ENCODE measurements at places on chromosomes 1 and 21.

- no peak for DNase-seq
Observed at GRCh38 chr1:89780721-89781120, 40.1 kb upstream of the LRRC8D start.

- DNase-seq, result no peak
Observed at GRCh38 chr1:208165659-208166058, 78.5 kb downstream of the PLXNA2 start.

- no peak for DNase-seq
Observed at GRCh38 chr1:228154670-228155571, 5.2 kb downstream of the GJC2 start.

GRCh38 chr1:168706391-168706992 is 22.5 kb downstream of the DPT start:
- DNase-seq, result no peak

DNA sequence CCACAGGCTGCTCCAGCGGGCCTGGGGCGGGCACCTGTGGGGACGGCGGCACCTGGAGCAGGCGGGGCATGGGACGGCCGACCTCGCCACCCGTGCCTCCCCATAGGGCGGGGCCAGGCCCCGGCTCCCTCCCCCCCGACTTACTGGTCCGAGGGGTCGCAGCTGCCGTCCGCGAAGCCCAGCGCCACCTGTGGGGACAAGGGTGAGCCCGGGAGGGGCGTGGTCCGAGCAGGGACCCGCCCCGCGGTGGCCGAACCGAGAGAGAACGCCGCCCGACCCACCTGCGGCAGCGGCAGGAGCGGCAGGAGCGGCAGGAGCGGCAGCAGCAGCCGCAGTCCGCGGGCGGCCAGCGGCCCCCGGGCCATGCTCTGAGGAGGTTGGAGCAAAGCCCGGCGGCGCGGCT is at the start of gene TMEM52:
Gene TMEM52, minus strand, starts transcription at position 379 of the 403 bp plus-strand sequence. Its CDS starts 14 bp downstream, at position 365.
- no peak for DNase-seq

- no peak for DNase-seq
Observed at GRCh38 chr1:25217598-25218232, 14.6 kb downstream of the SYF2 start.

DNA sequence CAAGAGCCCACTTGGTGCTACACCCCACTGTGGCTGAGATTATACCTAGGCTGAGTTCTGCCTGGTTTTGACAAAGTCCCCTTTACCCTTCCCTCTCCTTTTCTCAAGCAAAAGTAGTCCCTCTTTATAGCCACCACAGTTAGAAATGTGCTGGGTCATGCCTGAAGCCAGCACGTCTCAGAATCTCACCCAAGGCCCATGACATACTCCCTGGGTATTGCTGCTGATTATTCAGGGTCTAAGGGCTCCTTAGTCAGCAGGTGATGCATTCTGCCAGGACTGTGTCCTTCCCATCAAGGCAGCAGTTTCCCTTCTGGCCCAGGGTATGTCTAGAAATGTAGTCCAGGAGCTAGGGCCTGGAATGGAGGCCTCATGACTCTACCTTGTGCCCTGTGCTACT is 67.3 kb upstream of the COX20 start:
- no peak for DNase-seq

GRCh38 chr1:103517380-103518047 is 8.0 kb upstream of the RNPC3 start:
- no peak for DNase-seq

- no peak for DNase-seq
Observed at GRCh38 chr1:14652840-14653239, 54.4 kb downstream of the KAZN start.

GRCh38 chr1:195763907-195764374 is 844.3 kb downstream of the KCNT2 start:
- no peak for DNase-seq

DNA sequence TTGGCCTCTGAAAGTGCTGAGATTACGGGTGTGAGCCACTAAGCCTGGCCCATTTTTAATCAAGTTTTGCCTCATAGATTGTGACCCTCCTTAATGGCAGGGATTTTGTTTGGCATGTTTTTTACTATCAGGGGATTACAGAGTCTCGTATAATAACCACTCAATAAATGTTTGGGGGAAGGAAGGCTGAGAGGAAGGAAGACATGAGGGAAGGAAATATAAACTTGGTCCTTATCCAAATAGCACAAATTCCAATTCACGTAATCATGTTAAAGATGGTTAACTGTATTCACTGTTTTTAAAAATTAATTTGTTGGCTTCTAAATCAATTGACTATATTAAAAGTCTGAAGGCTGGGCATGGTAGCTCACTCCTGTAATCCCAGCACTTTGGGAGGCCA is 30.9 kb upstream of the SERTAD4 start:
- no peak for DNase-seq

DNA sequence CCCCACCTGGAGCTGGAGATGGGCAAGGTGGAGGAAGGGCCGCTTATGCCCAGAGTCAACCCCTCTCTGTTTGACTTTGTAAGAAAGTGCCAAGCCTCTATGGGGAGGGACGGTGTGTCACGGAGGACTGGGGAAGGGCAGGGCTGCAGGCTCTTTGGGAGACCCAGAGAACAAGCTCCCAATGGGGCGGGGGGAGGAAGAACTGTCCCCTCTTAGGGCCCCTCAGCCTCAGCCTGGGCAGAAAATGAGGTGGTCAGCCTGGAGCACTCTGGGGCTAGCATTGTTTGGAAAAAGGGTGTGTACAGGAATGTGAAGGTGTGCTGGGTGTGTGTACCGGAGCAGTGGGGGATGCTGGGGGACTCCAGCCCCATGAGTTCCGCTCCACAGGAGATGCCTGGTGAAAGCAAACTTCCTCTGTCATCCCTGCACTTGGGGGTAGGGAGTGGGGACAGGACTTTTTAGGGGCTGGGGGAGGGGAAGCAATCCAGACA is 1.2 kb upstream of the INAVA start:
- DNase-seq, result no peak

DNA sequence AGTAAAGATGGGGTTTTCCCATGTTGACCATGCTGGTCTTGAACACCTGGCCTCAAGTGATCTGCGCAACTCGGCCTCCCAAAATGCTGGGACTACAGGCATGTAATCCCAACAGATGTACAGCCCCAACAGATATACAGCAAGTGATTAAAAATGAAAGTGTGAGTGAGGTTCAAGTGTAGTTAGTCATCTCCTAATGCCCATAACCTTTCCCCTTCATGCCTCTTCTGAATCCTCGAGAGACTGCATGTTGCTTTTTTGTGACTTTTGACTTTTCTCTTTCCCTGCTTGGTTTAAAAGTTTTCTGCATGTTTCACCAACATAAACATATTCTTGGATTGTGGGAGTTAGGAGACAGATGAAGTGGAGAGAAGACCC is 31.2 kb downstream of the KCNK2 start:
- DNase-seq, result no peak

DNA sequence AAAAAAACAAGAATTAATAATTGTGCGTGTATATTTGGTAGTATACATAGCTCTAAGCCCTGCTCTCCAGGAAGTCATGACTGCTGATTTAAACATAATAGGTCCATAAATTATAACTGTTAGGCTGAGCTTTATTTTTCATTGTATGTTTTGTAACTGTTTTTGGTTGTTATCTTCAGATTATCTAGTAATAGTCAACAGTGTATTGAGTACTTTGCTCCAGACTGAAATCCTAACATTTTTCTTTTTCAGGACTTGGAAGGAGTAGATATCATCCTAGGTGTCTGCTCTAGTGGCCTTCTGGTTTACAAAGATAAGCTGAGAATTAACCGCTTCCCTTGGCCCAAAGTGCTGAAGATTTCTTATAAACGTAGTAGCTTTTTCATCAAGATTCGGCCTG is 90.9 kb downstream of the TMEM200B start:
- no peak for DNase-seq

DNA sequence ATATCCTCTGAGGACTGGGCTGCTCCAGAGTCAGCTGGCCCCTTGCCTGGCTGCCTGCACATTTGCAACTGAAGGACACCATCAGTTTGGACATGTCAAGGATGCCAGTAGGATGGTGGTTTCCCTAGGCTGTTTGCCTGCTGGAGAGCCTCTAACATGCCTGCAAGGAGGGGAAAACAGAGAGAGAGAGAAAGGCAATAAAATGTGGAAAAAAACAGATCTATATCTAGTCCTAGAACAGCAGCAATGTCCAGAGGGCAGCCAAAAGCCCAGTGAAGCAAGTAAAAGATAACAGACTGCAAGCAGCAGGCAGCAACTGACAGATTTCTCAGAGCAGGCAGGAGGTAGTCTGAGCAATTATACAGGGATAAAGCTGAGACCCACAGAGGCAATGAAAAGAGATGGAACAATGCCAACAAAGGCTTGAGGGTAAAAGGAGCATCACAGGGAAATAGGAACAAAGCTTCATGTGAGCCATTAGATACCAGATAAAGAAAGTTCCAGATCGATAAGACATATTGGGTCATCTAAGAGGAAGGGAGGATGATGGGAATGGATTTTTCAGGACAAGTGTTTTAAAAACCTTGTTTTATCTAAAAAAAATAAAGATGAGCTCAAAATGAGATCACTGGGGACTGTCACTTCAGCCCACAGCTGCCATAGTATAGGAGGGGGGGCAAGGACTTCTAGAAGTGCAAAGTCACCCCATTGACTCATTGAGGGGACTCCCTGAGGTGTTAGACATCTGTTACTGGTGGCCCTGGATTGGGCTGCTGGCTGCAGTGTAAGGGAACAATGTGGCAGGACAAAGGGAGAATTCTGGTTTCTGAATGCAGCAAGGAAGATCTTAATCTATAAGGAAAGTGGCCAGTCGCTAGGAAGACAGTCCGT is 38.6 kb upstream of the GADD45A start:
- DNase-seq, result no peak

GRCh38 chr1:68528243-68528642 is 31.4 kb upstream of the DEPDC1 start:
- DNase-seq, result no peak

GRCh38 chr1:246001837-246002230 is 505.2 kb downstream of the SMYD3 start:
- DNase-seq, result no peak

DNA sequence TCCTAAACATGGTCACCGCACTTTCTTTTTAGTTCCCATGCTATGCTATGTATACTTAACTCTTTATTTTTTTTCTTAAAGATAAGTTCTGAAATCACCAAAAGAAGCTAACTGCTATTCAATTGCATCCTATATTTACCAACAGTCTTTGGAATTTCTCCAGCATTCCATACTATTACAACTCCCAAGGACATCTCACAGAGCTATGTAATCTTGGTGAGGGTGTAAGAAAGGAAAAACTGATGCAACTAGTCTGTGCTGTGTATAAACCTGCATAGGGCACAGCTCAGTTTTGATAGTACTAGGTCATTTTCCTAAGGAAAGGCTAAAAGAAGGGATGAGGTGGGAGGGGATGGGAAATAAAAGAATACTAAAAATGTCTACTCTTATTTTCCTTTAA is 78.0 kb downstream of the PTPN14 start:
- no peak for DNase-seq

GRCh38 chr1:35640380-35641232 is 720 bp downstream of the PSMB2 start:
- no peak for DNase-seq

DNA sequence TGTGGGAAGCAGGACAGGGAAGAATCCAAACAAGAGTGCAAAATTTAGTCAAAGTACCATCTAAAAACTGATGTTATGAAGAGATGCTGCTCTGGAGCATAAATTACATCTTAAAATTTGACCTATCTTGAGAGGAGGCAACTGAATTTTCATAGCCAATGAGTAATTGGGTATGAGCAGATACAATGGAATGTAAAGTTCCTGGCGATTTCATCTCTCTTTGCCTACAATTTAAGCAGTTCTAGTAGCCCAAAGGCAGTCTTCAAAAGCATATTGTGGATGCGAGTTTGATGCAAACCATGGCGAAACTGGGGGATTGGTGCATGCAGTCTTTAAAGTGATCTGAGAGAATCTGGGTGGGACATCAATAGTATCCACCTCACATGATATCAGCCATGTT is 1265.9 kb downstream of the BRINP3 start:
- DNase-seq, result no peak

GRCh38 chr1:244368279-244368678 is 83.4 kb downstream of the ADSS2 start:
- no peak for DNase-seq

DNA sequence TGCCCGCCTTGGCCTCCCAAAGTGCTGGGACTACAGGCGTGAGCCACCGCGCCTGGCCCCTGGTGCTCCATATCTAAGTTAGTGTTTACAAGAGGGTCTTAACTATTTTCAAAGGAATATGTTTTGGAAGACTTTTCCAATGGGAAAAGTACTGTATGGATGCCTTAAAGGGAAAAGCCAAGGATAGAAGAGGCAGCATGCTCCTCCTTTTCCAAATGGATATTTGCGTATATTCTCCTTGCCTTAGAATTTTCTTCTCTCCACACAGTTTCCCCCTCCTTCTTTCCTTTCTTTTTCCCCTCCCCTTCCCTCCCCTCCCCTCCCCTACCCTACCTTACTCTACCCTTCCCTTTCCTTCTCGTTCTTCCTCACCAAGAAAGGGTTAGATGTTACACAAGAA is 29.3 kb upstream of the DOCK7 start:
- DNase-seq, result no peak

DNA sequence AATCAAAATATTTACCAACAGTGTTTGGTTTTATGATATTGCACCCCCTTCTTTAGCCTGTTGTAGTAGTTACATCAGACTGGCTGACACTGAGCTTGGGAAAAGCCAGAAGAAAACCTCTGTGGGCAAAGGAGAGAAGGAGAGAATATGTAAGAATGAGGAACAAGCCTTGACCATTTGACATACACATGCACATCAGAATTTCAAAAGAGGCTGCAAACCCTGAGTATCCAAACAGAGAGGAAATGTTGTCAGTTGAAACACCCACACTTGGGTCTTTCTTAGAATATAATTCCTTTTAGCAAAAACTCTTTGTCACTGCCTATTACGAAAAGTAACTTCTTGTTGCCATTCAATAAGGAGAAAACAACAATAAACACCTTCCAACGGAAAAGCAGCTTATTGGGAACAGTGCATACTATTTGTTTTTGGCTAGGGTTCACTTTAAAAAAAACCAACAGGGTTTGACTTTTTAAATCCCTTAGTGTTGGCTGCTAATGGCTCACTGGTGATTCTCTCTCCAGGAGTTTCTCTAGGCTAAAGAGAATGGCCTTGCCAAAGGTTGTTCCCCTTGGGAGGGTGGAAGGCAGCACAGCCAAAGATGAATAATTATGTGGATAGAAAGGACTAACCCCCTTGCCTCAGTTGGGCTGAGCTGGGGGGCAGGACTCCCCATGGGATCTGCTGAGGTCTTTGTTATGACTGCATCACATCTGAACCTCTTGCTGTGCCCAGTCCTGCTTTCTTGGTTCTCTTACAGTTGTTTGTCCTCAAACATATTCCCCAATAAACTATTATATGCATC is 48.9 kb downstream of the GORAB start:
- DNase-seq, result no peak

DNA sequence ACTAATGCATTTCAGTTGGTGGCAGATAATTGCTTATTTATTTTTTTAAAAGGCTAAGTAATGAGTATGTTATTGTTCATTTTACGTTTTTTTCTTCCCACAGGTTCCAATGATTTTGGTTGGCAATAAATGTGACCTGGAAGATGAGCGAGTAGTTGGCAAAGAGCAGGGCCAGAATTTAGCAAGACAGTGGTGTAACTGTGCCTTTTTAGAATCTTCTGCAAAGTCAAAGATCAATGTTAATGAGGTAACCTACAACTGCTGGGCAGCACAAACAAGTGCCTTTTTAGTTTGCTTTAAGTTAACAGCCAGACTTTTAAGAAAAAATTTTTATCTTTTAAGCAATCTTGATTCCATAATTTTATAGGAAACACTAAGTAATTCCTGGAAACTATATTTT is 35.0 kb downstream of the INKA2 start:
- DNase-seq, result no peak

All from activated CD8-positive, alpha-beta T cell treated with anti-CD3 and anti-CD28 coated beads, Interleukin-2, amount 10 ng/mL, durations not matched to agents 7 days and 5 days (primary cell).